ENCODE measurements at places on chromosomes 1 and 21.

DNA sequence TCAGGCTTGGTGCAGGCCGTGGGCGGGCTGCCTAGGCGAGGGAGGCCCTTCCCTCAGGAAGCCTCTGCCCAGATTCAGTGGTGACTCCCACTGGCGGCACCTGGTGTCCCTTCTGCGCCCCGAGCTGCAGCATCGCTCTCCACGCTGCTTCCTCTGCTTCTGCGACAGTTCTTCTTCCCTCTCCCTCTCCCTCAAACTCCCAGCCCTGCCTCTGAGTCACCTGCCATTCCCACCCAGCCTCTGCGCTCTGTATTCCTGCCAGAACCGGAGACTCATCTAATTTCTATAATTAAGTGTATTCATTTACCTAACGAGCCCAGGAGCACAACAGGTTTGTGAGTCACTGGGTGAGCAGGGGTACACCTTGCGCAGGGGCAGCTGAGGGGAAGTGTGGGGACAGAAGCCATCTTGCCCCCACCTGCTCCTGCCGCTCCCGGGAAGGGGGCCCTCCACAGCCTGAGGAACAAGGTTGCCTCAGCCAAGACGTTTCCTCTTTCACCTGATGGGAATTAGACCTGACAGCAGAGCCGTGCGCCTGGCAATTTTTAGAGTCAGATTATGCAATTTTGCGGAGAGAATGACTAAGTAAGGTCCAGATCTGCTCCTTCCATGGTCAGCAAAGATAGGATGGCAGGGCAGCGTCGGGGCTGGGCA, 19.4 kb downstream of the KCNC4 start:
- DNase-seq = no peak

DNA sequence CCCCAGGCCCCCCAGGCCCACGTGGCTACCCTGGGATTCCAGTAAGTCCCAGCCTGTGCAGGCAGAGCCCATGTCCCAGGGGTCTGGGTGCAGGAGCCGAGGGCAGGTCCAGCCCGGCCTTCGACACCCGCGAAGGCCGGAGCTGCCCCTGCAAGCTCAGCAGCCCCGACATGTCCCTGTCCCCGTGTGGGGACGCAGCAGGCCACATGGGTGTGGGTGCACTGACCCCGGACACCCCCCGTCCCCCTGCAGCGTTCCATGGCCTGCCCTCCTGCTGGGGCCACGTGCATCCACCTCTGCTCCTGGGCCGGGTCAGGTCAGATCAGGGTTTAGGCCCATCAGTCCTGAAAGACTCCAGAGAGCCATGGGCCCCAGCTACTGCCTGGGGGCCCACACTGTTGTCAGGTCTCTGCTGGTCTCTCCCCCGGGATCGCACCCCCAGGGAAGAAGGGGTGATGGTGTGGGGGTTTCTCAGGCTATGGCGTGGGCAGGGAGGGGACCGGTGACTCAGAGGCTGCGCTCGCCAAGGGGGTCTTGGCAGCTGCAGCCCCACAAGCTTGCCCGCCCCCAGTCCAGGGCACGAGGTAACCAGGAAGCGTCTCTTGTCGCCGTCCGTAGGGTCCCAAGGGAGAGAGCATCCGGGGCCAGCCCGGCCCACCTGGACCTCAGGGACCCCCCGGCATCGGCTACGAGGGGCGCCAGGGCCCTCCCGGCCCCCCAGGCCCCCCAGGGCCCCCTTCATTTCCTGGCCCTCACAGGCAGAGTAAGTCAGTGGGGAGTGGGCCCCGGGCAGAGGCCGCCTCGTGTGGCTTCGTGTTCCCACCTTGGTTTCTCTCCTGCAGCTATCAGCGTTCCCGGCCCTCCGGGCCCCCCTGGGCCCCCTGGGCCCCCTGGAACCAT, 37.5 kb downstream of the SLC19A1 start:
- no peak for DNase-seq

- DNase-seq = no peak
Measured at GRCh38 chr1:43526002-43526401, 4.7 kb upstream of the PTPRF start.

DNA sequence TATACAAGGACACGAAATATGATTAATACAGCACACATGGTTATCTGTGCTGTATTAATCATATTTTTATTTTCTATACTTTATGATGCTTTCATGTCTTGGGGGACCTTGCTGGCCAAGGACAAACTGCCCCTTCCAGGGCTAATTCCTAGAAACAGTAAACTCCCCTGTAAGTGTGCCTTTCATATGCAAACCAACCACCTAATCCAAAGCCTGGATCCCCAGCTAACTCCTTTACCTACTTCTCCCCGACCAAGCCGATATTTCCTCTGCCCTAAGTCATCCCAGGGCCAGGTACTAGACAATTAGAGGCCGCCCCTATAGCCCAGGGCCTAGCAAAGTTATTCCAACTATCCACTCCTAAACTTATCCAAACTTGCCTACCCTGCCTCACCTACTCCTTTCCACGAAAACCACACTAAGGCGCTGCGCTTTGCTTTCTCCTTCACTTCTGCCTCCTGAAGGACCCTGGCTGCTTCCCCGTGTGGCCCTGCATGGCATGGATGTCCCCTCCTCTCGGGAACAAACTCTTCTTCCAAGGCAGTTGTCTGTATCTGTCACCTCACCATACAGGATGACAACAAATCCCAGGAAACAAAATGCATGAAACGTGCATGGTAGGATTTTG, 10.2 kb downstream of the SH3BP5L start:
- no peak for DNase-seq

DNA sequence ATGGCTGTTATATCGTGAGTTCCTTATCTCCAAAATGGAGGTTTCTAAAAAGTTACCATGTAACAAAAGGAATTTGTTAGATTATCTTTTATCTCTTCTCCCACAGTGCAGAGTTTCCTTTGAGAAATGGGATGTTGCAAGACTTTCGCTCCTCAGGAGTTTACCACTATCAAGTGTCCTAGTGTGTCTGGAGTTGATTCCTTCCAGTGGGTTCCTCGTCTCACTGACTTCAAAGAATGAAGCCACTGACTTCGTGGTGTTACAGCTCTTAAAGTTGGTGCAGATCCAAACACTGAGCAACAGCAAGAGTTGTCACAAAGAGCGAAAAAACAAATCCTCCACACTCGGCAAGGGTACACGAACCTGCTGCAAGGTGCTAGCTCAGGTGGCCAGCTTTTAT, 37.0 kb downstream of the SPAG17 start:
- no peak for DNase-seq

GRCh38 chr21:35404247-35404646, 355.1 kb upstream of the RUNX1 start:
- no peak for DNase-seq

DNA sequence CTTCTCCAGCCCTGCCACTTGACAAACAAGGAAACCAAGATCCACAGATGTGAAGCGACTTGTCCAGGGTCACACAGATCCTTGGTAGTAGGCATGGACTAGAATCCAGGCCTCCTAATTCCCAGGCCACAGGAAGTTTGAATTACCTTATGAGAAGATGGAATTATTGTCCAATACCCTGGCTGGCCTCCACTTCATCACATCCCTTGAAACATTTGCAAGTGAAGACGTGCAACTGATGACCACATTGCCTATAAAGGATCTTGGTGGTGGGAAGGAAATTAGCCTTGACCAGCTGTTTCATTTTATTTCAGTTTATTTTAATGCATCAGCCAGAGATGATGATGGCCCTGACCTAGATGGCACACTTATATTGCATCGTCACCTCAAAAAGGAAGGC, 165.8 kb upstream of the CAMK1G start:
- DNase-seq = no peak

- no peak for DNase-seq
Measured at GRCh38 chr1:227268943-227269342, 49.3 kb downstream of the CDC42BPA start.

DNA sequence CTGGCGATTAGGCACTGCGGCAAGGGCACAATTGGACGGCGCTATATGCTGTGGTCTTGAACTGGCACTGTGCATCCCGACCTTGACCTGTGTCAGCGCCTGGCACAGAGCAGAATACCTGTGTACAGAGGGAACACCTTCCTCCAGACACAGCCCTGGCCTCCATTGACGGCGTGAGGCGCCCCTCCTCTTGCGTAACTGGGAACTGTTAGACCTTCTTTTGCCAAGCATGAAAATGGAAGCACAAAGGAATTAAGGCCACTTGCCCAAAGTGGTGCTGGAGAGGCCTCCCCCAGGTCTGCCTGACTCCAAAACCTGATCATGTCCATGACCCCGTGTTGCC, 6.8 kb upstream of the AGTRAP start:
- no peak for DNase-seq

- no peak for DNase-seq
Measured at GRCh38 chr1:186191511-186191910, 183.5 kb downstream of the TPR start.

GRCh38 chr1:58162952-58163550, 383.5 kb downstream of the OMA1 start:
- DNase-seq = no peak

DNA sequence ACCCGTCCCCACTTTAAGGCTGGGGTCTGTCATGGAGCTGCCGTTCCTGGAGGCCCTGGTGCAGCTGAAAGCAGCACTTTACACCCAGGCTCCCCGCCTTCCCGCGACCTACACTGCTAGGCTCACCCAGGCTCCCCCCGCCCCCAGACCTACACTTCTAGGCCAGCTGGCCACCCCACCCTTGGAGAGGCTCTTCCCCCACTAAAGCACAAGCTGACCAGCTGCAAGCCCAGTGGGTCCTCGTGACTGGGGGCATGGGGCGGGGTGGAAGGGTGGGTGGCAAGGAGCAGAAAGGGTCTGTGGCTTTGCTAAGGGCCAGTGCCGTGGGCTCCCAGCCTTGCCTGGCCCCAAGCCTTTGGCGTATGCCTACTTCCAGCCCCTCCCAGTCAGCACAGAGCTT, 9.7 kb upstream of the ARHGEF16 start:
- DNase-seq = no peak

DNA sequence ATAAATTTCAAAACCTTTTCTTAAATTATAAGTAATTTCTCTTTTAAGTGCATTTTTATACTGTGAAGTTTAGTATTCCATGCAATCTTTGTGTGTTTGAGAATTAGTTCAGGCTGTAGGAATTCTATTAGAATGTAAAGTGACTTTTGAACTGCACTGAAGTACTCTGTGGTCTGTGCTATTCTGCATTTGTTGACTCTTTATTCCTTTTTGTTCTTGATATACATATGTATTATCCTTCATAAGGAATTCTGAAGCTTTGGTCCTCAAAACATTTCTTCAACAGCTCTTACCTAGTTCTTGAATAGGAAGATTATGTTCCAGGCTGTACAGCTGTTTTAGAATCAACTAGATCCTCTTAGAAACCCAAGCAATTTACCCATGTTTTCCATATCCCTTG, 158.0 kb downstream of the HS2ST1 start:
- DNase-seq = no peak

GRCh38 chr1:169106921-169107602, 572 bp downstream of the ATP1B1 start:
- no peak for DNase-seq

DNA sequence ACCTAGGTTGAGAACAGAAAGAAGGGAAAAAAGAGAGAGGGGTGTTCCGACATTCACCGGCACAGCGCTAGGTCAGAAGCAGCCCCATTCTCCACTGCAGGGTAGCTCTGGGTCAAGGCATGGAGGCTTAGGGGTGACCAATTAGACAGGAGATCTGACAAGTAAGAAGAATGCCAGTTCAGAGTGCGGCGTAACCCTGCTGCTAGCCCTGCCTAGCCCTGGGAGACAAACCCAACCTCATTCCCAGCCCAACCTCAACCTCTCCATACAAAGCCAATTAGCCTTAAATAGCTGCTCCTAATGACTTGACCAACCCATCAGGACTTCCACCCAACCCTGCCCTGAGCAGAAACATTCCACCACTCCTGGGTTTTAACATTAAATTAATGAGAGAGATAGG, 3.4 kb downstream of the PRELP start:
- DNase-seq = no peak

- DNase-seq = no peak
Measured at GRCh38 chr21:35833388-35833787, 226.9 kb downstream of the SETD4 start.

GRCh38 chr1:156440654-156441437, 59.7 kb downstream of the MEF2D start:
- DNase-seq = no peak

DNA sequence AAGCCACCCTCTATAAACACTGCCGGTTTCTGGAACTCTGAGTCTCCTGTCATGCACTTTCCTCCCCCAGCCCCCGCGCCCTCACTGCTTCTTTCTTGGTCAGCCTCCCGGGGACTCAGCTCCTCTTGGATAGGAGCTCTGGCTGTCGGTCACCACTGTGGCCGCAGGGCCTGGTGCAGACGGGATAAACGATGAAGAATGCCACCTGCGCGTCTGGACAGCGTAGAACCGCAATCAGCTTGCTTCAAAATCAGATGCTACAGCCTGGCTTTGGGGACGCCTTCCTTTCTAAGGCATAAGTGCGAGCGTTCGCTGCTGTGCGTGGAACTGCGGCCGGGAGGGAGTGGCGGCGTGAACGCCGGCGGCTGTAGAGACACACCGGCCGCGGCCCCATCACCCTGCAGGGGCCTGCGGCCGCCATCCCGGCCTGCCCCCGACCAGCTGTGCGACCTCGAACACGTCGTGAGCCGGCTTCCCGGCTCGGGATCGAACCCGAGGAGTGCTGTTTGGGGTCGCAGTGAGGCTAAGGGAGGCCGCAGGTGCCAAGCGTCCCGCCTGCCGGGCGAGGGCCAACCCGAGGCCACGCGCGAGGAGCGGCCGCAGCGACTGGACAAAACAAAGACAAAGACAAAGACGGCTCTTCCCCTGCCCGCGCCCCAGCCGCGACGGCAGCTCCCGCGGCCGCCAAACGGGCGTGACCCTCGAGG, 688 bp downstream of the PTTG1IP start:
- DNase-seq = no peak

GRCh38 chr1:15994590-15995351, 9.3 kb upstream of the SRARP start:
- DNase-seq = peak; percentile 47

GRCh38 chr1:192747943-192748342, 60.9 kb upstream of the RGS2 start:
- no peak for DNase-seq

Data from stimulated activated CD4-positive, alpha-beta T cell treated with anti-CD3 and anti-CD28 coated beads, Interleukin-12 subunit alpha, Interleukin-12 subunit beta, amount 100 ng/mL, for 48 hours (primary cell).